ENCODE measurements at places on chromosomes 1 and 21.

- DNase-seq: no peak
These were observed 232.1 kb downstream of the DUSP10 start for GRCh38 chr1:221509575-221510355.

DNA sequence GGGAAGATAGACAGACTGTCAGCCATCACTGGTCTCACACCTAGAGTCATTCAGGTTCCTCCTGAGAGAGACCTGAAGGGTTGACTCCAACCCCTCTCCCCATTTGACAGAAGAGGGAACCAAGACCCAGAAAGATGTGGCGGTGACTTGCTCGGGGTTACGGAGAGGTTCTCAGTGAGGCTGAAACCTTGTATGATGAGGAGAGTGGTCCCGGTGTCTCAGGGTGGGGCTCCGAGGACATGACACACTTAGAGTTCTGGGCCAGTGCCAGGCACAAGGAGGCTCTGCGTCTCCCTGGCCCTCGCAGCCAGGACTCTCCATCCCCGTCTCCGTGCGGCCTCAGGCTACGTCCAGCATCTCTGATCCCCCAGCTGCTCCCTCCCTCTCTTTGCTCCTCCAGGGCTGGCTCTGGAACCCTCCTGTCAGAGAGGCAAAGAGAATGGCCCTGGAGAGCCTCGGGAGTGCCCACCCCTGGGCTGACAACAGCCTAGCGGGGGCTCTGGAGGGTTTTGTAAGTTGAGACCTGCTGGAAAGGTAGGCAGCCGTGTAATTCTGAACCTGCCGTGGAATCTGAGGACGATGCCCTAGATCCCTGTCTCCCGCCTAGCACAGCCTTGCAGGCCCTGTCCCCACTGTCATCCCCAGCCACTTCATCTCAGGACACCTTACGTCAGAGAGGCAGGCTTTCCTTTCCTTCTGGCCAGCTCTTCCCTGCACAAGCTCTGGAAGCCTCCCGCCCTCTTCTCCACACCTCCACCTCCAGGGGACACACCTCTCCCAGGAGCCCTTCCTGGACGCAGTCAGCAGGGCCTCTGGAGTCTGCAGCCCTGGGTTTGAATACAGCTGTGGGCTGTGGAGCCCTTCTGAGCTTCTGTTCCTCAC, 4.1 kb downstream of the EFHD2 start:
- no peak for DNase-seq

- no peak for DNase-seq
These were observed 97.1 kb upstream of the ESRRG start for GRCh38 chr1:216820345-216820744.

DNA sequence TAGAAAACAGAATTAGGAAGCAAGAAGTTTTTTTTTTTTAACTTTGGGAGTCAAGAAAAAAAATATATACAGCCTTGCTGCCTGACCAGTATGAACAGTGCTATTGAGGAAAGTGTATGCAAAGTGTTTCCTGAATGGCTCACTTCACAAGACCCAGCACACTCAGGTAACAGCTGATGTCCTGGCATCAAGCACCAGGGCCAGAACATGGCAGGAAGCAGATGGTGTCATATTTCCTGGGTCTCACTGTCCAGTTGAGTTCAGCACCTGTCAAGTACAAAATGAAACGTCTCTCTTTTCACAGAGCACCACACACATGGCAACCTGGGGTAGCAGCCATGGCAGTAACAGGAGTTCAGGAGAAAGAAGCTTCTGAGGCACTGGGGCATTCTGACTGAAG, 372.3 kb downstream of the TTLL7 start:
- no peak for DNase-seq

DNA sequence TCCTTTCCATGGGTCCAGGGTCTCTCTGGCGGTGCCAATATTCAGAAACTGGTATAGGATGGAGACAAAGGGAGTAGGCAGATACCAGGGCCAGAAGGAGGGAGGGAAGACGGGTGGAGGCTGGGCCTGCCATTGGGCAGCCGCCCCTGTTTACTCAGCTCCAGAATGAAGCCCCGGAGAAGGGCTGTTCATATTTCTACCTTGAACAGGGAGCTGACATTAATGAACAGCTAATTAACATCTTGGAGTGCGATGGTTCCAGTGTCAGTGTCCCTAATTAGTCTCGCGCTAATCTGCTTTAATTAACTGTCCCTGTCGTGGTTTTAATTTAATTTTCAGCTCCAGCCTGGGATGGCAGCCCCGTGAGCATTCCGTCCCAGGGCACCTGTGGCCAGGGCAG, 113.8 kb downstream of the EPHB2 start:
- no peak for DNase-seq

- peak; percentile 76 for DNase-seq
These were observed at the start of the genes FBXO2 and FBXO44 for GRCh38 chr1:11654137-11654938. TSS of gene FBXO2 (minus strand) at chr1:11654429. CDS start at chr1:11654340, 89 bp downstream. TSS of gene FBXO44 (plus strand) at chr1:11654877. CDS start at chr1:11655836, 959 bp downstream.

Data from stimulated activated naive CD8-positive, alpha-beta T cell treated with anti-CD3 and anti-CD28 coated beads, Interleukin-15, Interleukin-2, amounts not matched to agents 100 U/mL and 50 U/mL, for 24 hours (primary cell).